ENCODE measurements at places on chromosomes 2 and 18.

- H3K27ac ChIP-seq, result no peak overlapping the region
- no peaks in the 10 kb centered on the region for H3K27me3 ChIP-seq
- no peak overlapping the region for H3K4me3 ChIP-seq
- DNase-seq, result no peak
- no peaks in the 10 kb centered on the region for H3K4me1 ChIP-seq
These were observed 38.3 kb downstream of the ZEB2 start for GRCh38 chr2:144481666-144482065.

GRCh38 chr2:96233880-96234316, 25.3 kb upstream of the STARD7 start:
- H3K27ac ChIP-seq, result no peak overlapping the region
- H3K4me3 ChIP-seq, result no peak overlapping the region

- no peaks in the 10 kb centered on the region for H3K4me1 ChIP-seq
- no peak for DNase-seq
- no peak overlapping the region for H3K27ac ChIP-seq
These were observed 141.9 kb upstream of the DLX2 start for GRCh38 chr2:172244419-172245130.

DNA sequence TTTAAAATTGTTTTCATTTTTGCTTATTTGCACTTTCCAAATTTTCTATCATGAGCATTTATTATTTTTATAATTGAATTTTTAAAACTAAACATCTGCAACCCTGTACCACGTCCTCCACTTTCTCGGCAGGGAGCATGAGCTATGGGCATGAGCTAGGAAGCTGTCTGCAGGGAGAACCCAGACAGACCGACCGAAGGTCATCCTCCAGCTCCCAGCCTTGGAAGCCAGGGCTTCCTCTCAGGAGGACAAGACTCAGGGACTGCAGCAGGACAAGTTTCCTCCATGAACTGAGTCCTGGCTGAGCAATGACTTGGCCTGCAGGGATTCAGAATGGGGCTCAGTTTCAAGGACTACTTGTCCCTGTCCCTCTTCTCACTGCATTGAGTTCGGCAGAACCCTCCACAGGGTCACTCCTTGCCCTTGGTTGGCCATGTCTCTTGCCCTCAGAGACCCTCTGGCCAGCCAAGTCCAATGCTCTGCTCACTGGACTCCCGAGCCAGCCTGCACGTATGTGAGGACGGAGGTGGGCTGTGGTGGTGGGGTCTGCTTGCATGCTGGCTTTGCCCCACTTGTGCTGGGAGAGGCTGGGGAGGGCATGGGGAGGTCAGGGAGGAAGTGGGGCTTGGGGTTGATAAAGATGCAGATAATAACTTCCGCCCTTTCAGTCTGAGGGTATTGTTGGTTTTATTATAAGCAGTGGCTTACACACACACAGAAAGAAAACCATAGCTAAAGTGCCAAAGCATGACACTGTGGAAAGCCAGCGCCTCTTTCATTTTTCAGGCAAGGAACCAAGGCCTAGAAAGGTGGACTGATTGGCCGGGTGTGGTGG, 6.6 kb downstream of the NMUR1 start:
- H3K27me3 ChIP-seq, result no peaks in the 10 kb centered on the region
- peaks cover 35% of the 10 kb centered on the region for H3K4me1 ChIP-seq
- H3K27ac ChIP-seq, result peak overlapping the region; percentile 66
- no peak overlapping the region for H3K4me3 ChIP-seq
- peak; percentile 77 for DNase-seq
- no peaks in the 10 kb centered on the region for H3K36me3 ChIP-seq

DNA sequence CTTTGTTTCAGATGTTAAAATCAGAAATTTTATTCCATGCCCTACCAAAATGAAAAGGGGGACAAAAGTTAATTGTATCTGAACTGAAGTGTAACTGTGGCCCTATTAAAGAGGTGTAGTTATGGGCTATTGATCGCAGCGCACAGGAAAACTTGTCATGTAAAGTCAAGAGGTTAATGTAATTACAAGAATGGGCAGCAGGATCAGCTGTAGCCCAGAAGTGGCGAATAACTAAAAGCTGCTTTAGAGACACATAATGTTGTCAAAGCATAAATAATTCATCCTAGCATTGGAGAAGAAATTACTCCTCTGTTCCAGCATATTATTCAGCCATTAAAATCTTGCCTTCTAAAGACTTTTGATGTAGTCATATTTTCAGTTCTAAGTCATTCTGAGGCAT, 211.8 kb downstream of the EPHA4 start:
- DNase-seq, result no peak
- H3K27ac ChIP-seq, result no peak overlapping the region
- H3K4me3 ChIP-seq, result no peak overlapping the region
- H3K36me3 ChIP-seq, result no peaks in the 10 kb centered on the region
- no peaks in the 10 kb centered on the region for H3K27me3 ChIP-seq

- H3K27ac ChIP-seq, result no peak overlapping the region
- H3K36me3 ChIP-seq, result no peaks in the 10 kb centered on the region
These were observed 35.0 kb upstream of the CCDC85A start for GRCh38 chr2:56148825-56149224.

DNA sequence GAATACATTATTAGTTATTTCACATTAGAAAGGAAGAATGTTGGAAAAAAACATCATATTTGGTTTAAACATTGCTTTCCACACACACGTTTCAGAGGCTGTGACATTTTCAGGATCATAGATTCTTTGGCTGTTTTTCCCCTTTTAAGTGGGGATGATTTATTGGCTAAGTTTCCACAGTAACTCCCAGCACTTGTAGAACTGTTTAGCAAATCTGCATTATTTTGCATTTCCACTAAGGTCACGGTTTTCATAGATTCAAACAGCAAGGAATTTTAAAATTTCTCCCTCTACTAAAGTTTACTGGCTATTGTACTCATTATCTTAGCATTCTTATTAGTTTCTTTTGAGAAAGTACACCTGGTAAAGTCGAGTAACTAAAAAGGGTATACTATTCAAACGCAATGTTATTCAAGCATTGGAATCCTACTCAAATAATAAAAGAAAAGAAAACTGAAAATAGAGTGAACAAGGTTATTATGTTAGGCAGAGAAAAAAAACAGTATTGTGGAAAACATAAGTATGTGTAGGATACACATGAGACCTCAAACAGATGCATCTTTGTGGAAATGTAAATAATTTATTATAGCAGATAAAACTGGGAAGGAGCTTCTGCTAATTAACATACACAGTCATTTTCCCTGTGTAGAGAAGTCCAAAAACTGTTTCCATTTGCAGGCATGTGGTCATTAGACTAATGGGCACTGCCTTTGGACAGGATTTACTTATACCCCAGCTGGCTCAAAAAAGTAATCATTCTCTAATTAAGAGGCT, 633.8 kb downstream of the NRXN1 start:
- no peaks in the 10 kb centered on the region for H3K36me3 ChIP-seq
- DNase-seq, result no peak
- no peaks in the 10 kb centered on the region for H3K4me1 ChIP-seq
- no peak overlapping the region for H3K27ac ChIP-seq
- no peaks in the 10 kb centered on the region for H3K27me3 ChIP-seq
- no peak overlapping the region for H3K4me3 ChIP-seq

DNA sequence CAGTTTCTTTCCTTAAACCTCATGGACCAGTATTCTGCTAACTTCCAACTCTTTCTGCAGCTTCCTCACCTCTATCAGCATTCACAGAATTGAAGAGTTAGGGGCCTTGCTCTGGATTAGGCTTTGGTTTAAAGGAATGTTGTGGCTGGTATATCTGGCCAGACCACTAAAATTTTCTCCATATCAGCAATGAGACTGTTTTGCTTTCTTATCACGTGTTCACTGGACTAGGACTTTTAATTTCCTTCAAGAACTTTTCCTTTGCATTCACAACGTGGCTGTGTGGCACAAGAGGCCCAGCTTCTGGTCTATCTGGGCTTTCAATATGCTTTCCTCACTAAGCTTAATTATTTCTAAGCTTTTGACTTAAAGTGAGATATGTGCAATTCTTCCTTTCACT, 33.4 kb downstream of the SP3 start:
- H3K4me3 ChIP-seq, result no peak overlapping the region
- H3K4me1 ChIP-seq, result no peaks in the 10 kb centered on the region
- peaks cover 58% of the 10 kb centered on the region for H3K36me3 ChIP-seq

- H3K4me3 ChIP-seq, result no peak overlapping the region
- DNase-seq, result no peak
- no peak overlapping the region for H3K27ac ChIP-seq
- H3K36me3 ChIP-seq, result no peaks in the 10 kb centered on the region
- H3K27me3 ChIP-seq, result no peaks in the 10 kb centered on the region
- no peaks in the 10 kb centered on the region for H3K4me1 ChIP-seq
These were observed 507.9 kb downstream of the TXNL1 start for GRCh38 chr18:56130481-56130880.

GRCh38 chr2:233342301-233342700, 12.0 kb upstream of the DGKD start:
- no peak overlapping the region for H3K27ac ChIP-seq
- no peak for DNase-seq
- H3K4me1 ChIP-seq, result no peaks in the 10 kb centered on the region
- H3K36me3 ChIP-seq, result no peaks in the 10 kb centered on the region

DNA sequence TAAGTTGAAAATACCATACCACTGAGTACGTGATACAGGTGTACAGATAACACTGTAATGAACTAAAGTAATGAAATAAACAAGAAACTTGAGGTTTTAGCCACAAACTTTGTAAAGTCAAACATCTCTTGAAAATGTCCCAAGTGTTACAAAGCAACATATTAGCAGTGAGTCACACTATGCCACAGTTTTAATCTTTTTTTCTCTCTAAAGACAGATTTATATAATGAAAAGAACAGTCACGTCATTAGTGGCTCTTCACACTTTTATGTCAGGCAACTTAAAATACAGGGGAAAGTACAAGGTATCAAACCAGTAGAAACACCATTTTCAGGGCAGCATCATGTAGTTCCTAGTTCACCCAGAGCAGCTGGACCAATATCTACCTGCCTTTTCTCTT, 42.1 kb downstream of the RAPH1 start:
- no peaks in the 10 kb centered on the region for H3K27me3 ChIP-seq
- H3K4me1 ChIP-seq, result no peaks in the 10 kb centered on the region
- H3K4me3 ChIP-seq, result no peak overlapping the region
- no peak overlapping the region for H3K27ac ChIP-seq
- no peaks in the 10 kb centered on the region for H3K36me3 ChIP-seq

DNA sequence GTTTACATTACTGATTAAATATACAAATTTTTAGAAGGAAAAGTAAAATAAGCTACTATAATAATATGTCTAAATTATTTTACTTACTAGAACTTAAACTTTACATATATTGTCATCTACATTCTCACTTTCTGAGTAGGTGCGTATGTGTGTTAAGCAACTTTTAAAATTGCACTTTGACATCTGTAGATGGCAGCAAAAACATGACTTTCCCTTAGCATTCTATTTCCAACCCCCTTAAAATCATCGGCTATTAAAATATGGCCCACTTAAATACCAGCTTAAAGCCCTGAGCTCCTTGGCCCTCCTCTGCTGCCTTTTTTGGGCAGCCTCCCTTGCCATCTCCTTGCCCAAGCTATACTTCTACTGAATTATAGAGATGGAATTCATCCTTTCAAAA, 78.0 kb downstream of the UPP2 start:
- H3K4me3 ChIP-seq, result no peak overlapping the region

DNA sequence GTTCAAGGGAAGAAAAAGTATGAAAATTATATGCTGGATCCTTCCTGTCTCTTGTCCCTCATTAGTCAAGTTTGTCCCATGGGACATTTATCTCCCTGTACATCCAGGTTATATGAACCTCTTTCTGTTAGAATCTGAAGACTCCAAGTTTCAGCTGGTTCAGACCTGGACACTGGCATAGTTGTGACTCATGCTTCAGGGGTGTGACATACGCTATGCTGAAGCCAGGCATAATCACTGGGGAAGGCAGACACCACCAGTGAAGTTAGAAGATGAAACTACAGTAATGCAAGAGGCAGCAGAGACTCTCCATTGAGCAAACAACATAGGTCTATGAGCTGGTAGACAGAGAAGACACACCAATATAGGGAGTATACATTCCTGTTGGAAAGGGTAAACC, 269.7 kb upstream of the SLC8A1 start:
- H3K27ac ChIP-seq, result no peak overlapping the region
- H3K4me1 ChIP-seq, result no peaks in the 10 kb centered on the region
- DNase-seq, result no peak

DNA sequence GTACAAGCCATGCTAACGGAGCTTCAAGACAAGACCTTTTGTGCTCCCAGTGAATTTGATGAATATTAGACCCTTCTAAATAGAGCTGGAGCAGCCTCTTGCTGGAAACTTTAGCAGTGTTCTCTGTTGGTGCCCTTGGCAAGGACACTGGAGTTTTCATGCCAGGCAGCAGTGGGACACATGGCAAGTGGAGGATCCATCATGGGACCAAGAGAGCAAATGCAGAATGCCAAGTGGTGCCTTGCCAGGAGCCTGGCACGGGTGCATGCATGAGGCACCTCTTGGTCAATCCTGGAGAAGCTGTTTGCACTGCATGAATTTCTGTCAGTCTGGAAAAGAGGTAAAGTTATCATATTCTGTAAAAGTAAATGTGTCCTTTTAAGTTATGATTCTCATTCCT, 59.1 kb downstream of the NETO1 start:
- H3K27ac ChIP-seq, result no peak overlapping the region
- H3K4me1 ChIP-seq, result no peaks in the 10 kb centered on the region
- peaks cover 23% of the 10 kb centered on the region for H3K36me3 ChIP-seq
- no peak overlapping the region for H3K4me3 ChIP-seq
- no peaks in the 10 kb centered on the region for H3K27me3 ChIP-seq
- no peak for DNase-seq

GRCh38 chr18:48543228-48543627, 4.4 kb downstream of the CTIF start:
- H3K4me3 ChIP-seq, result no peak overlapping the region
- H3K4me1 ChIP-seq, result peaks cover 9% of the 10 kb centered on the region
- no peaks in the 10 kb centered on the region for H3K27me3 ChIP-seq
- H3K36me3 ChIP-seq, result no peaks in the 10 kb centered on the region

- H3K27me3 ChIP-seq, result no peaks in the 10 kb centered on the region
- no peaks in the 10 kb centered on the region for H3K36me3 ChIP-seq
- H3K4me1 ChIP-seq, result no peaks in the 10 kb centered on the region
- H3K4me3 ChIP-seq, result no peak overlapping the region
- DNase-seq, result no peak
These were observed 786 bp upstream of the TMEM200C start for GRCh38 chr18:5895876-5896740.

- H3K27ac ChIP-seq, result no peak overlapping the region
- DNase-seq, result no peak
- no peaks in the 10 kb centered on the region for H3K27me3 ChIP-seq
- no peaks in the 10 kb centered on the region for H3K4me1 ChIP-seq
- no peak overlapping the region for H3K4me3 ChIP-seq
These were observed 119.0 kb downstream of the KIAA1328 start for GRCh38 chr18:36947820-36948348.

Data from DND-41 (cell line).